ENCODE measurements at places on chromosomes 1 and 21. TPM values are rescaled to one million over a fixed set of nuclear protein-coding genes. Genes with fewer than 3 reads are reported as not detected.

- peak; percentile 79 for DNase-seq
Measured at GRCh38 chr1:220300442-220301121, 28.3 kb upstream of the RAB3GAP2 start.

DNA sequence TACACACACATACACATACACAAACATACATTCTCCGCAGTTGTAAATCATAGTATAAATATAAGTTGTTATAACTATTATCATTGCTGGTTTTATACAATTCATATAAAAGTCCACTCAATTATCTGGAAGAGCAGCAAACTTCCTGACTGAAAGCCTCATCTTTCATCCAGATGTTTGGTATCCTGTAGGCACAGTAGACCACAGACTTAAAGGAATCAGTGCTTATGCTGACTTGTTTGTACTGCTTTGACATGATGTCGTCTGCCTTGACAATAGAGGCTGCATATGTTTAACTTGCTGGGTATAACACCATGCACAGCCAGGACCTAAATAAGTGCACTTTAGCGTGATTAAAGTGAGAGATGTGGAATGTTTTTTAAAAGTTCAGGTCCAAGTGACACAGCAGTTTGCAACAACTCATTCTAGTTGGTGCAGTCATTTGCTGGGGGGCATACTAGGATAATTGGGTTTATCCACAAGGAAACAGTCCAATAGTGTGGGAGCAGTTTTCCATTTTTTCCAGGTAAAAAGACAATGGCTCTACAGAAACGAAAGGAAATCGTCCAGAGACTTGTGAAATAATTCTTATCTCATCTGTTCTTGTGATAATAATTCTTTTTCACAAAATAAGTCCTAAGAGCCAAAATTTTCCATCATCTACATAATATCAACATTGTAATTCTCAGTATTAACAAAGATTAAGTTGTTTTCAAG lies 110.3 kb upstream of the TSPAN2 start:
- no peak for DNase-seq

DNA sequence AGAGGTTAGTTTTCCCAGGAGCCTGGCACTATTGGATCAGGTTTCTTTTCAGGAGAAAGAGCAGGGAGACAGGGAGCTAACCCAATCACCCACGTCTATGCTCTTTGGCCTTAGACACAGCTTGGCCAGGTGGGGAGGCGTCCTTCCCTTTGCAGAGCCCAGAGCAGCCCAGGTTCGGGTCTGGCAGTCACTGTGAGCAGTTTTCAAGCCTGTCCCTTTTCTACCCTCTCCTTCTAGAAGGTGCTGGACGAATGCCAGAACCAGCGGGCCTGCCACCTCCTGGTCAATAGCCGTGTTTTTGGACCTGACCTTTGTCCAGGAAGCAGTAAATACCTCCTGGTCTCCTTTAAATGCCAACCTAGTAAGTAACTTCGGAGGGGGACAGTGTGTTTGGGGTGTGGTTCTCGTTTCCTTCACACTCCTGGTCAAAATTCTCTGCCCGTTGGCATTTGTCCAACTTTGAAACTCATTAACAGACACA lies 44.9 kb downstream of the EVA1C start:
- peak; percentile 71 for DNase-seq

Gene UBE4B
- total RNA-seq, result 67.3 TPM

Gene FCRL5
- not detected for total RNA-seq

DNA sequence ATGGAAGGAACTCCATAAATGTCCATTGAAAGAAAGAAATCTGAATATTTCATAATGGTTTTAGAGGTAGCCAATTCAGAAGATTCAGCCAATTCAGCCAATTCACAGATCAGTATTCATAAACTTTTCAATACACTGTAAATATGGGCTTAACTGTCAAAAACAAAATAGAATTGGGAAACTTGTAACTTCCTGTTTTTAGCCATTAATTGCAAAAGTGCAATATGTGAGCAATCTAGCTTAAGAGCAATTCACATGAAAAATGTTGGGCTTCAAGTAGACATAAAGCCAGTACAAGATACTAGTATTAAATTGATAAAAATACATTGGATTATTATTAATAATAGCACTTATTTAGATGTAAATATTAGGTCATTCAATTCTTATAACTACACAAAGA lies 27.5 kb upstream of the PLPPR4 start:
- no peak for DNase-seq

DNA sequence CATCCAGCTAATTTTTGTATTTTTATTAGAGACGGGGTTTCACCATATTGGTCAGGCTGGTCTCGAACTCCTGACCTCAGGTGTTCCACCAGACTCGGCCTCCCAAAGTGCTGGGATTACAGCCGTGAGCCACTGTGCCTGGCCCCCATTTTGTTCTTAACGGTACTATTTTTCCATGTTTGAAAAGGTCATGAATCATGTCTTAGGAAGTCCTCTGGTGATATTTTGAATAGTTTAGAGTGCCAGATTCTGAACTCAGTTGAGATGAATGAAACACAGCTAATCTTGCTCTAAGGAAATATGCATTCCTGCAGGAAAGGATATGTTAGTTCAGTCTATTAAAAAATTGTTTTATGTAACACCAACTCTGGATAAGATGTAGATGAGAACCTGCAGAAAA lies 62.6 kb upstream of the ATP2B4 start:
- DNase-seq, result no peak

DNA sequence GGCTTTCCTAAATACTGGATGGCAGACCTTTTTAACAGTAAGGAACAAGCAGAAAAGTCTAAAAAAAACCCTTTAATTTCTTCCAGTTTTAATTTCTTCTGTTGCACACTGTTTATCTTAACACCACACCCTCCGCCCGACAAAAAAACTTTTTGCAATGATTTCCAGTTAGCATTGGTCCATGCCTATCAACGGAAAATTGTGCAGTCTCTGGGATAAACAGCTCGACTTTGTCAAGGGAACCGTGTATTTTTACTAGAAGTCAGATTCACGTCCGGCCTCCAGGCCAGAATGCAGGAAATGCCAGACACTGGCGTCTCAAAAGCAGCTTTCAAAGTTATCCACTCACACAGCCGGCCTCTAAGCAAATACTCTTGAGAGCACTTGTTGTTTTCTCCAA lies 378 bp upstream of the NUP210L start:
- peak; percentile 32 for DNase-seq

- DNase-seq, result no peak
Measured at GRCh38 chr21:33682992-33683627, 40.8 kb downstream of the ITSN1 start.

GRCh38 chr1:95584315-95584714 lies 350.3 kb downstream of the RWDD3 start:
- DNase-seq, result no peak

GRCh38 chr1:58577654-58578030 lies 590 bp upstream of the TACSTD2 start:
- DNase-seq, result no peak

DNA sequence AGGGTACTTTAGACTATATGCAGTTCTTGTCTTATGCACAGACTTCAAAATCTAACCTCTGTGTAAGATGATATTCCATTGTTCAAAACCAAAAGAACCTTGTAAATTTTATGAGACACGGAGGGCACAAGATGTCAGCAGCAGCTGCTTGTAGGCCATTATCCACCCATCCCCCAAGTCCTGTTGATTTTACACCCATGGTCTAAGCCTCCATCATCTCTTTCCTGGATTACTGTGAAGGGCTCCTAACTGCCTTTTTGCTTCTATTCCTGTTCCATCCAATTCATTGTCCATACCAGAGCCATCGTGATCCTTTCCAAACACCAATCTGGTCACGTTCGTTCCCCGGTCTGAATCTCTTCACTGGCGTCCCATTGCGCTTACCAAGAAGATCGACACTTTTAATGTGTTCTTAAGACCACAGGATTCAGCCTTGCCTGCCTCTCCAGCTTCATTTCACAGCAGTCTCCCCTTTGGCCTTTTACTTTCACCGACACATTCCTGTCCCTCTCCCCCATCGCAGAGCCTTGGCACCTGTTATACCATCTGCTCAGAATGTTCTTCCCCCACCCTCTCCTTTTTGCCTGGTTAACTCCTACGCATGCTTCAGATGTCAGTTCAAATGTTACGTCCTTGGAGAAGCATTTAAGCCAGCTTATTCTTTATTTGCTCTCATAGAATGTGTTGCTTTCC lies 107.3 kb upstream of the POU3F1 start:
- DNase-seq, result no peak

Gene KCNQ4
- 2.5 TPM for total RNA-seq

GRCh38 chr1:45401524-45401923 lies 61.3 kb upstream of the MUTYH start:
- no peak for DNase-seq

- no peak for DNase-seq
Measured at GRCh38 chr1:82392513-82392912, 591.8 kb downstream of the ADGRL2 start.

Gene COG2
- total RNA-seq, result 29.6 TPM

DNA sequence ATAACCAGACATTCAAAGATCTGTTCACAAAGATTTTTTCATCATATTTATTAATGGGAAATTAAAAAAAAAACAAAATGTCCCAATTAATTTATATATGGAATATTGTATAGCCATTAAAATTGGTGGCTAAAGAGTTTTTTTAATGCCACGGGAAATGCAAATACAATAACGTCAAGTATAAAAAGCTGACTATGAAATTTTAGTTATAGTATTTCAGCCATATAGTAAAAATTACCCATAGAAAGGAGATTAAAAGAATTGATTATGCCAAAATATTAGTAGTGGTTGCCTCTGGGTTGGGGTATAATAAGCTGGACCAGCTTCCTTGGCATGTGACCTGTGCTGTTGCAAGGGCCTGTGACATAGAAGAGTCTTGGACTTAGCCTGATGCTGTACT lies 78.8 kb downstream of the KCTD3 start:
- DNase-seq, result no peak

DNA sequence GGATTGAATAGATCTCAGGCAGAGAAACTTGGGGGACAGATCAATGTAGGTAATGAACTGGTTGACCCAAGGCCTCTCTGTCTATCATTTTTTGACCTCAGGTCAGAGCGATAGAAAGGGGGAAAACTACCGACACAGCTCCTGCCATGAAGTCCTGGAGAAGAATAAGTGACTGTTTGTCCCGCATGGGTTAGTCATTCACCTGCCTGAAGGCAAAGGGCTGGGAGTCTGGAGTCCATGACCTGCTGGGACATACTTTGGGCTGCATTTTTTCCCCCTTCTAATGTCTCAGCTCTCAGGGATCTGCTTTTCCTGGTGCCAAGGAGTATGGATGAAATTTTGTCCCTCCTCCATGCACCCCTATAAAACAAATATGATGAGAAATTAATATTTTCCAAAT lies 1.6 kb upstream of the ROR1 start:
- no peak for DNase-seq

DNA sequence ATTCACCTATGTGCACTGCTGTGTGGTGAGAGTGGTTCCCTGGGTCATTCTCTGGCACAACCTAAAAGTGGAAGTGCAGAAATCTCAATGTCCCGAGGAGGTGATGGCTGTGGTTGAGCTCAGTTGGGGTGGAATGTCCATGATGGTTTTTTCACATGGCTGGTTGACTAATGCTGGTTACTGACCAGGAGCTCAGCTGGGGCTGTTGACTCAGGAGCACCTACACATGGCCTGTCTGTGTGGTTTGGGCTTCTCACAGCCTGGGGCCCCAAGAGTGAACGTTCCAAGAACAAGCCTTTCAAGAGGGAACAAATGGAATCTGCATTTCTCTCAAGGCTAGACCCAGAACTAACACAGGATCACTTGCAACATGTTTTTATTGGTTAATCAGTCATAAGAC lies 6.4 kb upstream of the KANK4 start:
- no peak for DNase-seq

Gene KRTAP7-1
- total RNA-seq, result not detected

DNA sequence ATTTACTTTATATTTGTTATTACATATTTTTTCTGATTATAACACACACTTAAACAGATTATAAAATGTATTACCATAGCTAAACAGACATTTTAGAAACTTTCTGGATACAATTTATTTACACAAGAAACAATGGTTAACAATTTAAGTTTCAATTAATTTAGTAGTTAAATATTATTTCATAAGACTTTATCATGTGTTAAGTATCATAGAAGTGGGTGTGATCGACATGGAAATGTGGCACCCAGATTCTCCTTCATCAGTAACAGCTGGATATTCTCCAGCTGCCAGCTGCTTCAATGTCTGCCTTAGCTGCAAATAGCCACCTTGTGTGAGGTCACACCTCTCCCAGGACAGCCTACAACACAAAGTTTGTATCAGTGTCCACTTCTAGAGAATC lies 97.8 kb downstream of the KCNT2 start:
- DNase-seq, result no peak

Gene CD34
- total RNA-seq, result 93.7 TPM

Gene NTRK1
- total RNA-seq, result 1.1 TPM

DNA sequence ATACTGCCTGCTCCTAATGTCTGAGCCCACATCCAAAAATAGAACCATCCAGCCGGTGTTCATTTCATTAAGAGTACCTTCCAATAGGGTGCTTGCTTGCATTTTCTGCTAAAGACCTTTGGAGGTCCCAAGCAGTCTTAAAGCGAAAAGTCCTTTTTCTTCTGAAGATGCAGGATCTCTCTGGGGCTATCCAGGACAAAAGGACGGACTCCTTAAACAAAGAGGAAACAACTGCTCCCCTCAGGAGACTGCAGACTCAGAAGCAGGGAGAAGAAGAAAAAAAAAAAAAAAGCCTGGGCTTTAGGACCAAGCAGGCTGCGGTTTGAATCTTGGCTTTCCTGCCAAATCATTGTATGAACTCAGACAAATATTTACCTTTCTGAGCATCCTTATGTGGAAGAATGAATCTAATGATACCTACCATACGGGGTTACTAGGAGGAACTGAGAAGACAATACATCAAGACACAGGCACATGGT lies 204.0 kb downstream of the PLPP3 start:
- no peak for DNase-seq

GRCh38 chr1:213326281-213327016 lies 275.4 kb downstream of the RPS6KC1 start:
- DNase-seq, result no peak

- peak; percentile 81 for DNase-seq
Measured at GRCh38 chr1:23169727-23170335, 1.2 kb upstream of the LUZP1 start.

Gene KRTAP11-1
- not detected for total RNA-seq

GRCh38 chr1:117268535-117269455 lies 58.1 kb upstream of the VTCN1 start:
- DNase-seq, result no peak

Gene RHOU
- total RNA-seq, result 2.1 TPM

DNA sequence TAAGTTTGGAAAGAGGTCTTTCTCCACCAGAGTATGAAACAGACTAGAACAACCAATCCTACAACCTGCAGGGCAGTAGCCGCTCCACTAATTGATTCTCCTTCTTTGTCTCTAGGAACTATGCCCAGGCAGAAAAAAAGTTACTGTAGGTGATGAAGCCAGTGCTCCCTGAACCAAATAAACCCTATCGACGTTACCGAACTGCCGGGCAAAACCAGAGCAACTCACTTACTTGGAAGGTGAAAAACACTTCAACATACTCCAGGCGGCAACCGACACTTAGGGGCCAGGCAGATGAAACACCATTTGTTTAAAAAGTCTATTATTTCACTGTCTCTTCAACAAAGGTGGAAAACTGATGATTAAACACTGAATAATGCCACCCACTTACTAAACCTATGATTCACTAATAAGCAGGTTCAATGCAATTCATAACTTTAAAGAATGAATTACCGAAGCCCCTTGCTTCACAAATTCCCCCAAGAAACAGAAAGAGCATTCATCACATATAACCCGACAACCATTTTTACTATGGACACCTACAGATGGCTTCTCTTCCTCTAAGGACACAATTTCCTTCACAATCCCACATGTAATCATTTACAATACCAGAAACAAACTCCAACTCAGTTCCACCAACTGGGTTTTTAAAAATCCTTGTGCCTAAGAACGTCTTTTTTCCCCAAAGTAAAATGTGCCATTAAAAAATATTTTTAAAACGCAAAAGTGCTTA lies 1.6 kb downstream of the NRIP1 start:
- DNase-seq, result no peak

GRCh38 chr1:115115521-115116161 lies 26.3 kb upstream of the TSPAN2 start:
- DNase-seq, result no peak
